ENCODE measurements at places on chromosomes 4 and X.

GRCh38 chr4:25984266-25984665, 70.2 kb downstream of the SMIM20 start:
- no peak for DNase-seq

DNA sequence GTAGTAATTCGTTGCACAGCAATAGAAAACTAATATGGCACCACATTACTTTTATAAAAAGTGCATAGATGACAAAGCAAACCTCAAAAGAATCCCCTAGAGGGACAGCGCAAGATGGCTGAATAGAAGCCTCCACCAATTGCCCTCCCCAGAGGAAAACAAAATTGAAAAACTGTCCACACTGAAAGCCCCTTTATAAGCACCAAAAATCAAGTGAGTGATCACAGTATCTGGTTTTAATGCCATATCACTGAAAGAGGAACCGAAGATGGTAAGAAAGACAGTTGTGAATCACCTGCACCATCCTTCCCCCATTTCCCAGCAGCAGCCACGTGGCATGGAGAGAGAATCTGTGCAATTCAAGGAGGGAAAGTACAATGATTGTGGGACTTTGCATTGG, 522.2 kb downstream of the GLUD2 start:
- no peak for DNase-seq

GRCh38 chrX:2965965-2966364, 36.8 kb upstream of the ARSD start:
- no peak for DNase-seq

GRCh38 chr4:183872531-183872930, 32.6 kb upstream of the STOX2 start:
- no peak for DNase-seq

- no peak for DNase-seq
Measured at GRCh38 chr4:148349153-148349552, 93.1 kb downstream of the NR3C2 start.

- no peak for DNase-seq
Measured at GRCh38 chr4:137266511-137266910, 265.8 kb downstream of the PCDH18 start.

GRCh38 chr4:150310159-150310895, 232.1 kb downstream of the DCLK2 start:
- DNase-seq: no peak

Measured in HCT116 (cell line).